ENCODE measurements at places on chromosomes 1 and 21. TPM values are rescaled to one million over a fixed set of nuclear protein-coding genes. Genes with fewer than 3 reads are reported as not detected.

The TRIM46 gene
- 21.2 TPM for total RNA-seq

The AMY1A gene
- not detected for total RNA-seq

The CYP4X1 gene
- 26.1 TPM for total RNA-seq

The GUCA2A gene
- not detected for total RNA-seq

The NR5A2 gene
- total RNA-seq, result 0.69 TPM

The MOB3C gene
- total RNA-seq, result 4.2 TPM

The S100A16 gene
- total RNA-seq, result 48.0 TPM

The LCE1B gene
- not detected for total RNA-seq

The SPATA17 gene
- 13.4 TPM for total RNA-seq

The FAM78B gene
- 6.7 TPM for total RNA-seq

The AMY2B gene
- 79.4 TPM for total RNA-seq

The KLF17 gene
- 0.46 TPM for total RNA-seq

The CCDC30 gene
- total RNA-seq, result 30.7 TPM

The KCNH1 gene
- 12.5 TPM for total RNA-seq

The CD53 gene
- total RNA-seq, result 17.1 TPM

The FCRL5 gene
- total RNA-seq, result not detected

The POU2F1 gene
- 36.9 TPM for total RNA-seq

The ZNF593OS gene
- total RNA-seq, result not detected

The C1orf122 gene
- 25.1 TPM for total RNA-seq

The LYPD8 gene
- total RNA-seq, result not detected

The USP24 gene
- total RNA-seq, result 65.7 TPM

The TSPEAR gene
- 0.23 TPM for total RNA-seq

The FAM72C gene
- total RNA-seq, result 1.8 TPM

The RHEX gene
- not detected for total RNA-seq

The PLPP3 gene
- total RNA-seq, result 128 TPM

The TDRD10 gene
- total RNA-seq, result 0.46 TPM

The IL20 gene
- not detected for total RNA-seq

The MAP10 gene
- 8.1 TPM for total RNA-seq

The TRAF5 gene
- total RNA-seq, result 12.0 TPM

The KCNJ15 gene
- total RNA-seq, result under 0.01 TPM

The SPRR2B gene
- total RNA-seq, result not detected

The LORICRIN gene
- 0.69 TPM for total RNA-seq

The LCE6A gene
- total RNA-seq, result not detected

The UTS2 gene
- total RNA-seq, result not detected

The DNASE2B gene
- total RNA-seq, result 0.23 TPM

The LDLRAD2 gene
- 0.23 TPM for total RNA-seq

The SETSIP gene
- total RNA-seq, result not detected

The TSPAN2 gene
- total RNA-seq, result 46.6 TPM

The KPRP gene
- total RNA-seq, result not detected

The ADARB1 gene
- 33.4 TPM for total RNA-seq

The PRKCZ gene
- 77.3 TPM for total RNA-seq

The COL11A1 gene
- total RNA-seq, result 36.7 TPM

The WLS gene
- 117 TPM for total RNA-seq

The MAN1C1 gene
- 11.1 TPM for total RNA-seq

The C1orf87 gene
- 0.46 TPM for total RNA-seq

The CLDN17 gene
- total RNA-seq, result not detected
